Astrocyte (in vitro differentiated cells and primary cell): ENCODE measurements at places on chromosomes 6 and 20. TPM values are rescaled to one million over a fixed set of nuclear protein-coding genes. Genes with fewer than 3 reads are reported as not detected.

The BPIFB2 gene
- not detected in 2 replicates for total RNA-seq

The EPPIN gene
- not detected in 2 replicates for total RNA-seq

The BACH2 gene
- 12.6 and 17.5 TPM in 2 replicates for total RNA-seq

The TRERF1 gene
- total RNA-seq, result 7.7 and 8.6 TPM in 2 replicates

The HTR1B gene
- total RNA-seq, result 1.2 and 1.9 TPM in 2 replicates
